ENCODE measurements at places on chromosomes 3 and 15.
A peak's percentile ranks its signal among the peaks of the same experiment; 100 is the strongest.

DNA sequence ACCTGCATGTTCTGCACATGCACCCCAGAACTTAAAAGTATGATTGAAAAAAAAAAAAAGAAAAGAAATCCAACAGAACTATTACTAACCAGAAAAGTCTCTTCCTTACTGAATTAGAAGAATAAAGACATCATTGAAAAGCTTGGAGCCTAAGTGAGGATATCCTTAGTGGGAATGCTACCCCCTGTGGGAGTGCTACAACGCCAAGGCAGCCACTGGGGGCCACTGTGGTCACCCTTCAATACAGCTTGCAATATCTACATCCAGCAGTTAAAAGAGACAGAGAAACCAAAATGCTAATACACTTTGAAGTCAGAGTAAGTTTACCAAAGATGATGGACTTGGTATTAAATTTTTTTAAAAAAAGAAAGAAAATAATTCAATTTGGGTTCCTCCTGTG is 292.0 kb downstream of the PLCL2 start:
- DNase-seq, result no peak

DNA sequence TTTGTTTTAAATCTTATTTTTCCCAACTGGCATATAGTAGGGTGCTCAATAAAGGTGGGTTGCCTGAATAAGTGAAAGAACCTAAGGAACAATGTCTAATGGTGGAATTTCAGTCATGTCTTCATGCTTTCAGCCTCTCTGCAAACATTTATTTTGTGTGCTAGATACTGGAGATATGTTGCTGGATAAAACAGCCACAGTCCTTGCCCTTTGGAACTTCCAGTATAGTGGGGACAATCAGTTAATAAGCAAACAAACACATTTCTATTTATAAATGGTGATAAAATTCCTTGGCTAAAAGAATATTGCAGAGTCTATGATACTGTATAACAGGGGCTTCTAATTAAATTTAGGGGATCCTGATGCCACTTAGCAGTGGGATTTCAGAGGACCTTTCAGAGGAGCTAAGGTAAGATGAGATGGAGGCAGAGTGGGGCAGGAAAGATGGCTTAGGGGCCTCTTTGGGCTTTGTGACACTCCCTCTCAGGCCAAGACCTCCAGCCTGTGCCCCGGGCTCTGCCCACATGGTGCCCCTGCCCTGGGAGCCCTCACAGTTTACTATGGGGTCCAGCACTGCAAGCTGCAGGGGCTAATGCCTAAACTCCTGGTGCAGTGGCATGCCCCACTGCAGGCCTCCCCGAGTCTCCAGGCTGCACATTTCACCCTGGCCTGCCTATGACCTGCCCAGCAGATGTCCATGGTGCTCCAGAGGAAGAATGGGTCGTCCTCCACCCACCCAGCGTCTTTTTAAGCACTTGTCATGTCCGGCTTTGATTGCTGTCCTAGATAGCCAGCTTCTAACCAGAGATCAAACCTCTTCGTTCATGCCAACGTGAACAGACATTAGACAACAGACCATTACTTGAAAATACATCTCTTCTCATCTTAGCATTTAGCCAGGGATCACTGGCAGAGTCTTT is 61.6 kb upstream of the PRR23C start:
- no peak for DNase-seq

DNA sequence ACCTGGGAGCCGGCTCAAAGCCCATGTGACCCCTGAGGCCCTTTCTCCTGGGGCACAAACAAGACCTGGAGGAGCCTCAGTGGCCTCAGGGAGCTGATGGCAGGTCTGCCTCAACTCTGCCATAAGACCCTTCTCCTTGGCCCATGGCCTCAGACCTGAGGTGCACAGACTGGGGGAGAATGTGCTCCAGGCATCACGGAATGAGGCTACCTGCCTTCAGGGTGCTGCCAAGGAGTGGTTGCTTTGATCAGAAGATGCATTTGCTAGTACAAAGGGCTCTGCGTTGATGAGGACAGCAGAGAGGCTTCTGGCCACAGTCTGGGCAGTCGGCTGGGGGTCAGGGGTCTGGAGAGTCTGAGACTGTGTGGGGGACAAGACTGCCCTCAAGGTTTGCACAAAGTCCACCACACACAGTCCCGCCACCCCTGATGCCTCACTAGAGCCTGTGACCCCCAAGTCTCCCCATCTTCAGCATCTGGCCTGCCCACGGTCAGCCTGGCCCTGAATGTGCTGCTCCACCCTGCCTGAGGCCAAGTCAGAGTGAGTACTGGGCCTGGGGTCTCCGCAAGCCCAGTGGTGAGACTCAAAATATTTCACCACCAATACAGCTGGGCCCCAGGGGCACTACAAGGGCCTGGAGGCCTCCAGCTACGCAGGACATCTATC is 26.6 kb downstream of the ALDH1L1 start:
- DNase-seq, result no peak

GRCh38 chr15:98823012-98823458 is 174.7 kb downstream of the IGF1R start:
- peak; percentile 12 for DNase-seq

All from activated CD4-positive, alpha-beta T cell treated with anti-CD3 and anti-CD28 coated beads for 36 hours (primary cell).